ENCODE measurements at places on chromosomes 16 and 17.

- DNase-seq, result no peak
Observed at GRCh38 chr16:73891129-73891542, 405.5 kb upstream of the PSMD7 start.

DNA sequence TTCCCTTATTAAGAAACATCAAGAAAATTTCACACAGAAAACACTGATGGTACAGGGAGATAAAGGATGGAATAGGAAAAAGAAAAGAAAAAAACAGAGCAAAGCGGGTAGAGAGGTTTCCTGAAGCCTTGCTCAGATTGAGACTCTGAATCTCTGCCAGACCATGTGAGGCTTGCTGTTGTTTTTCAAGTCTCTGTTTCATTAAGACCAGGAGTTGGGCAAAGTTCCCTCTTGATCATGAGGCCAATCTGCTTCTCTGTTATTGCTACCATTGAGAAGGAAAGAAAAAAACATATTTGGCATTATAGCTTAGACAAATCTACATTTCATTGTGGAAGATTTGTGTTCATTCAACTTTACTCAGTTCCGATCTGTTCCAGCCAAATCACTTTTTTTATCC is 201.6 kb upstream of the SOX9 start:
- DNase-seq, result no peak

DNA sequence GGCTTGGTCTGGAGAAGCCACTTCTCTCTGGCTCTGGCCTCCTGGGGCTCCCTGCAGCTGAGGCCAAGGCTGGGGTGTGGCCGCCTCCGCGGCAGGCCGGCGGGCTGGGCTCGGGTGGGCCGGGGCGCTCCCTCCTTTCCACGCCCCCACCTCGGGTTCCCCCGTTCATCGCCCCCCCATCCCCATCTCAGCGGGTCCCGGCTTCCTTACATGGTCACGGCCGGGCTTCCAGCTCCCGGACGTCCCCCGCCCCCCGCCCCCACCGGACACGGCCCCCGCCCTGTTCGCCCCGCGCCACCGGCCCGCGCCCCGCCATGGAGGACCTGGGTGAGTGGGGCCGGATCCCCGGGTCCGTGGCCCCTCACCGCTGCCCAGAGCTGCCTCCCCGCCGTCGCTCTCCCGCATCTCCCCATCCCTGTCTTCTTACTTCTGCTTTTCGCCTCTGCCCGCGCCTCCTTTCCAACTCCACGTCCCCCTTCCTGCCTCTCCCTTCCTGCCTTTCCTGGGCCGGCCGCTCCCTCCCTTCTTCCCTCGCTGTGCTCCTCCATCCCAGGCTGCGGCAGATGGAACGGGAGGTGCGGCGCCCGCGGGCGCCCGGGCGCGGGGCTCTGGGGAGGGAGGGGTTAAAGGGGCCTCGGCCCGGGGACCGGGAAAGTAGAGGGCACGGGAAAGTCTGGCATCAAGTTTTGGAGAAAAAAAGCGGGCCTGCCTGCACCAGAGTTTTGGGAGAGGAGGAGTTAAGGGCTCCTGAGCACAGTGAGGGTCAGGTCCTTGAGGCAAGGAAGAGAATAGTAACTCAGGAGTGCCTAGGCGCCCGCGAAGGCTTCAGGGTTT is at the start of gene TGFB1I1:
Gene TGFB1I1, plus strand, starts transcription at position 278 of the 834 bp plus-strand sequence. Its CDS starts 37 bp downstream, at position 315.
- peak; percentile 74 for DNase-seq

DNA sequence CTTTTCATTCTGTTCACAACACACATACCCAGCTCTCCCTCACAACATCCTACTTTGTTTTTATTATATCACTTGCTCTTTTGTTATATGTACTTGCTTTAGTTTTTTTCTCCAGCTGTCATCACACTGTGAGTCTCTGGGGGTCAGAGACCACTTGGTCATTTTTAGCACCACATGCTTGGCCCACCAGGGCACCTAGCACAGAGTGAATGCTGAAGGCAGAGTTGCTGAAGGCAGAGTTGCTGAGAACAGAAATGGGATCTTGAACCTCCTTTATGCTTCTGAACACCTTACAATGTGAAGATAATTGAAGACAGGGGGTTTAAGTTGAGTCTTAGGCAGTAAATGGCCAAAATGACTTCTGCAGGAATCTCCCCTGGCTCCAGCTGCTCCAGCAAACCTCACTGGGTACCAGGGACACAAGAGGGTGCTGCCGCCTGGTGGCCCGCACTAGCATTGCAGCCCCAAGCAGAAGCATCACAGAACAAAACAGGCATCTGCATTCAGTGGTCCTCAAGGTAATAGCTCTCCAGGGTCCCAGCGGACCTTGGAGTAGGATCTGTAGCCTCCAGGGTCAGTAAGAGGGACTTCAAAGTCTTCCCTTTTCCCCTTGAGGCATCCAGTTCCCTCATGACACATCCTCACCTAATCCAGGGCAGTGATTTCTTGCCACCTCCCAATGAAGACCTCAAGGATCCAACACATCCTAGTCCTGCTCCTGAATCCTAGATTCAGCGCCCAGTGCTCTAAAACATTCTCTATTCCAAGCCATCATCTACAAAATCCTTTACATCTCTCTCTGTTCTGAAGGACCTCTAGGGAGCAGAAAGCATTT is 1972.6 kb downstream of the TP53TG3F start:
- peak; percentile 6 for DNase-seq

GRCh38 chr17:72128039-72128438 is 7.2 kb downstream of the SOX9 start:
- DNase-seq, result no peak
